ENCODE measurements at places on chromosomes 1 and 21.

GRCh38 chr1:234968451-234968850, 160.2 kb downstream of the TOMM20 start:
- no peak for DNase-seq

GRCh38 chr1:245258271-245258920, 103.6 kb downstream of the KIF26B start:
- DNase-seq: no peak

DNA sequence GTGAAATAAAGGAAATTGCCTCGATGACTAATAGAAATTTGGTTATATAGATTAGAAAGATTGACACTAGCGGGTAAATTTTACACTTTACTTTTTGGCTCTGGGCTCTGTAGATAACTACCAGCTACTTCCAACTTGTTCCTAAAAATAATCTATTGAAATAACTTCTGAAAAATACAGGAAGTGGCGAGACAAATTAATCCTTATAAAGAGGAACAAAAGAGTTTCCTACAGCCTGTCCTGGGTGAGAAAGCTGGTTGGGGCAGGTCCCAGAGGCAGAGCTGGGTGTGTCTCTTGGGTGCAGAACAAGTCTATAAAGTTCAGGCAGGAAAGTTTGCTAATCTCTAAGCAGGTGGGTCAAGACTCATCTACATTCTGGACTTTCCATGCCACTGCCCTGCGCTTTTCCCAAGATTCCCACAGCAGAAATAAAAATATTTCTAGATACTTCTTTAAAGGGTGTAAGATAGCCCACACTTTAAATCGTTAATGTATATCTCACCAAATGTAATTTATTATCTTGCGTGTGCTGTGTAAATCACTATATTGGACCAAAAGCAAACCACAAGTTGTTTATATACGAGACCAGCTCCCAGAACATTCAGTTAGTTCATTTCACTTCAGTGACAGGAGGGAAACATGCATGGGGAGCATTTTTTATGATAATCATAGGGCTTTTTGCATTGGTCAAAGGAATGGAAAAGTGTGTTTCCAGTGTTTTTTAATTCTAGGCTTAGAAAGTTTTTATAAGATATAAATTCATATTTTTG, 70.1 kb upstream of the NRIP1 start:
- DNase-seq: no peak

DNA sequence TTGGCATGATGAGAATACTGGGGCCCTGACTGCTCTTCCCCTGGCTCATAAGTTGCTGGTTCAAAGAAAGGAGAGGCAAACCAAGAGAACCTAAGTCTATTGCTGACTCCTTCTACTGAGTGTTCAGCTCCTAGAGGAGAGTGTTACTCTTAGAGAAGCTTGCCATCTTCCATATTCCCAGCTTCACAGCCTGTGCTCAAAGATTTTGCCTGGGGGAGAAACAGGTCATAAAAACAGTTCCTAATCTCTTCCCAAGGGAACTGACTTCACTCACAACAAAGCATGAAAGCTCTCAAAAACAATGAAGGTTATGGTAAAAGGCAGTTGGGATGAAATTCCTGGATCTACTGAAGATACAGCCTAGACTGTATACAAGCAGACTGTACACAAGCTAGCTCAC, 37.1 kb downstream of the LRRC40 start:
- DNase-seq: no peak

GRCh38 chr1:19484798-19485361, 459 bp downstream of the CAPZB start:
- DNase-seq: peak; percentile 65

- no peak for DNase-seq
Observed at GRCh38 chr1:117942293-117942692, 12.8 kb downstream of the WDR3 start.

- DNase-seq: peak; percentile 69
Observed at GRCh38 chr1:7670334-7671145, 100.6 kb upstream of the VAMP3 start.

DNA sequence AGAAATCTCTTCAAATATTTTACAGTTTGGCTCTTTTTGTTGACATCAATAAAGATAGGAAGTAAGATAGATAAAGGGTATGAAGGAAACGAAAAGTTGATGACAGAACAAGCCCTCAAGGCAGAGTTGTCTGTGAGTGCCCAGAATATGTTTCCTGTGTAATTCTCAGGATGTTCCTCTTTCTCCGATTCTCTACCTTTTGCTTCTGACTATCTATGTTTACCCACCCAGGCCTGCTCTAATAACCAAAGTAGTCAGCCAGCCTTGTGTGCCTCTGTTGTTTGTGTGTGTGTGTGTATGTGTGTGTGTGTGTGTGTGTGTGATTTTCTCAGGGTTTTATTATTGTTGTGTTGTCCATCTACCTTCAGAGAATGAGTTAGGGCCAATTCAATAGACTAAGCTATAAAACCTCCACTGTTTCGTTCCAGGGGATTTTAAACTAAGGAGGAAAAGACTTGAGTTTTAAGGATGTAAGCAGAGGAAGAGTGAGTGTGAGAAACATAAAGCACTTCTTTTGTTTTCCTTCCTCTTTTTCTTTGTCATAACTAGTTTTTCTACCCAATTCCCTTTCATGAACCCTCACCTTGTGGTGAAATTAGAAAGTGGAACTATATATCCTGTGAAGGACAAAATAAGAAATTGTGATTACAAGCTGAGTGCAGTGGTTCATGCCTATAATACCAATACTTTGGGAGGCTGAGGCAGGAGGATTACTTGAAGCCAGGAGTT, 627.4 kb upstream of the NR5A2 start:
- DNase-seq: no peak

GRCh38 chr1:54989473-54989872, 9.0 kb downstream of the TMEM61 start:
- DNase-seq: no peak

GRCh38 chr1:212479188-212479587, 46.5 kb downstream of the NENF start:
- DNase-seq: no peak

- no peak for DNase-seq
Observed at GRCh38 chr1:228198977-228199590, 8.8 kb upstream of the OBSCN start.

DNA sequence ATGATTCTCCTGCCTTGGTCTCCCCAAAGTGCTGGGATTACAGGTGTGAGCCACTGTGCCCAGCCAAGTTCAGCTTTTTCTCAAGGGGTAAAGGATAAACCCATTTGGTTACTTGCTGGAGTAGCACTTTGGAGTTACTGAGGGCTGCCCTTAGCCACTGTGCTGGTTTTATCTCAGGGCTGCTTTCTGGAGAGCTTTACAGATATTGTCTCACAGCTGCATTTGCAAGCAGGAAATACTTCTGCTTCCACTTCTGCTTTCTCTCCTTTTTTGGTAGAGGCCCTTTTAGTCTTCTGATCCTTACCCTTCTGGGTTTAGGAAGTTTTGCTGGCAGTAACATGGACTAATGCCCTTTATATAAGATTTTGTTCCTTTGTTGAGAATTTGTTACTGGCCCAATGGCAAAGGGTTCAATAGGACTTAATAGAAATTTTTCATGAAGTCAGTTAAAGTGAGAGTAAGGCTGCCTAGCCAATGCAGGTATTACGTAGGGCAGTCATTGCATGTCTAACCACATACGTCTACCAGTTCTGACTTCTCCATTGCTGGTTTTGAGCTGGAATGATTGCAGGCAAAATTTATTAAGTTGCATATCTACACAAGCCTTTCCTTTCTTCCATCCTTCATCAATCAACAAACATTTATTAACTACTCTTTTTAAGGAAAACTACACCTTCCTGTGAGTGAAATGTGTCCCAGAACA, 24.4 kb downstream of the CAP1 start:
- no peak for DNase-seq

DNA sequence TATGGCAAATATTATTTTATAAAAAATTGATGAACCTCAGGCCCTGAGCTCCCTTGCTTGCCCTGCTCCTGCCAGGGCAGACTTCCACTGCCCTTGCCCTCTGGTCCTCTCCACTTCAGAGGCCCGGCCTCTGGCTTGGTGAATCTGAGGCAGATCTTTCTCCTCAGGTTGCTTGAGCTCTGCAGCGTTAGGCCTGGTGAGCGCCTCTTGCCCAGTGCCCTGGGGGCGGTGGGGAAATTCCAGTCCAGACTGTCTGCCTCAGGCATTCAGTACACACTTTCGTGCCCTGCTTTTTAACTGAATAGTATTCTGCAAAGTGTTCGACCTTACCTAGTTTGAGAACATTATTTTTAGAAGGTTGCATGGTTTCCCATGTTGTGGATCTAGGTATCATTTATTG, 98.2 kb downstream of the PCBP3 start:
- no peak for DNase-seq

DNA sequence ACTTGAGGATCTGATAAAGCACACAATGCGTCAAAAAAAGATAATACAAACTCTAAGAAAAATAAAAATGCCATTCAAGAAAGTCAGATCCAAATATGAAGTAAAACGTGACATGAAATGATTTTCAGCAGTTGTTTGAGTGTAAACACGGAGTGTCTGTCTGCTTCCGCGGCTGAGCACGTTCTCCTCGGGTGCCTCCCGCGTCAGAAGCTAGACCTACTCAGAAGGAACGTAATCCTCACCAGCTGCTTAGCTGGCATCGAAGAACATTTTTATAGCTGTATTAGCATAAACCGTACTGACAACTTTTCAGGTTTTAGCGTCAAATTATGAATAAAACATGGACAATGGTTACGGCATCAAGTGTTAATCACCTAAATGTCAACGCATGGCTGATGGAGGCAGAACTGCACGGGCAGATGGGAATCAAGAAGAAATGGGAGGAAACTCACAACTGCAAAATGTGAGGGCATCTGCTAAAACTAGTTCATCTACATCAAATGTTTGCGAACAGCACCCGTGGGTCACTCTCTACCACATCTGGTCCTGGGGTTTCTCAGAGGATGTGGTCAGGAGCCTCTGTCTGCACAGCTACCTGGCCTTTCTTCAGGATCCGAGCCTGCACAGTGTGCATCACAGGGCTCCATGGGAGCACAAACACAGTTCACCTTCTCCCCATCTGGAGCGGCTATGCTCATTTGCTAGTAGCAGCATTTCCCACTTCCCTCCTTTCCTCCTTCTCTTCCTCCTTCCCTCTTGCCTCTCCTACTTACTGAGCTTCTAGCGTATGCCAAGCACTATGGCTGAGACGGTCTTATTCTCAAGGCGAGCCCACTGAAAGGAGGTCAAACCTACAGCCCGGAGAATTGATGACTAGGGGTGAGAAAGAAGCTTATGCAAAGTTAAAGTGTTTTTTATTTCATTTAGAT, 40.0 kb downstream of the RCAN1 start:
- no peak for DNase-seq

DNA sequence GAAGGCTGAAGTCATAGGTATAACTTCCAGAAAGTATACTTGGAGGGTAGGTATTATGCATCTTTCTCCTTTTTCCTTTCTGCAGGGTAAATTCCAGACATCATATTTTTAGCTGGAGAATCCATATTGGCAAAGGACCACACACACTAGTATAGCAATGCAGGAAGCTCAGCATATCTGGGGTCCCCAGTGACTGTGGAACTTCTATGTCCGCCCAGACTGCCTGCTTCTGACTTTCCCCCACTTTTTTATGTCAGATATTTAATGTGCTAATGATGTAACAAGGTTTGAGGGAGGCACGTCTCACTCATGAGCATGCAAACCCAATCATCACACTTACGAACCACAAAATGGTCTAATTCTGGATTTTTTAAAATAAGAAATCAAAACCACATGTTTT, 90.4 kb downstream of the BACH1 start:
- no peak for DNase-seq

GRCh38 chr1:66676613-66677298, 75.5 kb upstream of the DYNLT5 start:
- peak; percentile 38 for DNase-seq

DNA sequence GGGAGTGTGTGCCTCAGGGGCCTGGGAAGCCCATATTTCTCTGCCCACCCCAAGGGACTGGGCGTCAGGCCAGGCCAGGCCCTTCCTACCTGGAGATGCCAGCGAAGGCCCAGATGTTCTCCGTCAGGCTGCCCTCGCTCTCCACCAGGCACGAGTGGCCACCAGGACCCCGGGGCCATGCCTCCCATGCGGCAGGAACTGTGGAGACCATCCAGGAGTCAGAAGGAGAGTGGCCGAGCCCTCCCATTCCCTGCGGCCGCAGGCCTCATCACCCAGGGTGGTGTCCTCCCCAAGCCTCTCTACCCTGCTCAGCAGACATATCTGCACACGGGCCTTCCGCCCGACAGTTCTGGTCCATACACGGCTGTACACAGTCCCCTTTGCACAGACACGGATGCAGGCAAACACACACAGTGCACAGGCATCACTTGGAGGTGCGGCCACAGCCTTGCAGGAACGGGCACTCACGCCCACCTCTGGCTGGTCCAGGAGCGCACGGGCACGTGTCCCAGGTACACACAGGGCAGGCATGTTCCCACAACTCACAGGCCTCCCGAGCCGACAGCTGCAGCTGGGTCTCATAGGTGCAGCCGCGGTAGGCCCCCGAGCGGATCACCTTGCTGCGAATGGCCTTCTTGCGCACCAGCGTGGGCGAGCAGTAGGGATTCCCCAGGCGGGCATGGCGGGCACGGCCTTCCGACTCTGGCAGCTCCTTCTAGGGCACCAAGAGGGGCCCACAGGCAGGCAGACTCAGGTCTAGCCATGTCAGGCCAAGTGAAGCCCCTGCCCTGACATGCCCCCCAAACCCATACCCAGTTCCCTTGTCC, 5.9 kb upstream of the KIF17 start:
- DNase-seq: peak; percentile 16

GRCh38 chr21:32256251-32256650, 22.6 kb downstream of the MIS18A start:
- DNase-seq: no peak

- DNase-seq: no peak
Observed at GRCh38 chr1:22562584-22563583, at the start of gene EPHA8. Gene EPHA8 (plus strand): TSS chr1:22563489. CDS start chr1:22563636, 147 bp downstream.

GRCh38 chr1:204307334-204307883, 52.3 kb downstream of the PLEKHA6 start:
- peak; percentile 63 for DNase-seq

GRCh38 chr1:162030759-162031280, 7.2 kb upstream of the OLFML2B start:
- no peak for DNase-seq

DNA sequence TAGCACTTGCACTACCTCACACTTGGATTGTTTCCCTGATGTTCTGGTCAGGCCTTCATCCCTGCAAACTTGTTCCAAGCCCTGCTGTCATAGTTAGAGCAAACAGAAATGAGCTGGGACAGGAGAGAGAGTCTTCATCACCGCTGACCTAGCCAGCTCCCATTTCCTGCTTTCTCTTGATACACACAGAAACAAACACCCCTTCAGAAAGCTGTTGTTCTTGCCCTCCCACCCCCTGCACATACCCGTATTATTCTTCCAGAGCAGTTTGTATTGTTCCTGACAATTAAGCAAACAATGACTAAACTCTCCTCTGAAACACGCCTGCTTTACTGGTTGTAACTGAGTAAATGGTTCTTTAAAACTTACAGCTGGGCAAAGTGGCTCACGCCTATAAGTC, 2.9 kb upstream of the SYT2 start:
- no peak for DNase-seq

Measured in femur (tissue), 1 donor.